ENCODE measurements at places on chromosomes 1 and 21.

- DNase-seq, result no peak
Observed at GRCh38 chr1:212328248-212328647, 43.0 kb downstream of the PPP2R5A start.

- no peak for DNase-seq
Observed at GRCh38 chr1:34686531-34686930, 68.3 kb upstream of the GJB5 start.

DNA sequence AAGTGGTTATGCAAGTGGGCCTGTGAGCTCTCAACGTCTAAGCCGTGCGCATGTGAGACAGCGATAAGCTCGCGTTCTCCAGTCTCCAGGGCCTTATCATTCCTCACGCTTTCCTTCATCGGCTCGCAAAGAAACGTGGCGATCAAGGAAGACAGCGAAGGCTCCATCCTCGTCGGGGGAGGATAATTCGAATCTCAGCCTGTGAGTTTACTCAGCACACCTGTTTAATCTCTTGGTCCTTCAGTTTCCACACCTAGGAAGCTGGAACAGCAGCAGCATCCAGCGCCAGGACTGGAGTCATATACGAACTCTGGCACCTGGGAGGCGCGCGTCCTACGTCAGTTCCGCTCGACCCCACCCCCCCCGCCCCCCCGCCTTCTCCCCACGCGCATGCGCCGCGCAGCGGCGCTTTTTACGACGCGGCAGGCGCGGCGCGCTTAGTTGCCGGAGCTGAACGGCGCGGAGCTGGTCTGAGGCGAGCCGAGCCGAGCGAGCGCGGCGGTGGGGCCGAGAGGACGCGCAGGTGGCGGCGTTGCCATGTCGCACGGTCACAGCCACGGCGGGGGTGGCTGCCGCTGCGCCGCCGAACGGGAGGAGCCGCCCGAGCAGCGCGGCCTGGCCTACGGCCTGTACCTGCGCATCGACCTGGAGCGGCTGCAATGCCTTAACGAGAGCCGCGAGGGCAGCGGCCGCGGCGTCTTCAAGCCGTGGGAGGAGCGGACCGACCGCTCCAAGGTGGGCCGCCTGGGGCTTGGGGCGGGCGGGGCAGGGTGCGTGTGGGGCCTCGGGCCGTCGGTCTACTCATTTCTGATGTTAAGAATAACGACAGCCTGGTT, at the start of gene PITHD1:
TSS of gene PITHD1 (plus strand) at position 440 of the 836 bp plus-strand sequence. CDS start at position 538, 98 bp downstream.
- DNase-seq, result peak; percentile 65

DNA sequence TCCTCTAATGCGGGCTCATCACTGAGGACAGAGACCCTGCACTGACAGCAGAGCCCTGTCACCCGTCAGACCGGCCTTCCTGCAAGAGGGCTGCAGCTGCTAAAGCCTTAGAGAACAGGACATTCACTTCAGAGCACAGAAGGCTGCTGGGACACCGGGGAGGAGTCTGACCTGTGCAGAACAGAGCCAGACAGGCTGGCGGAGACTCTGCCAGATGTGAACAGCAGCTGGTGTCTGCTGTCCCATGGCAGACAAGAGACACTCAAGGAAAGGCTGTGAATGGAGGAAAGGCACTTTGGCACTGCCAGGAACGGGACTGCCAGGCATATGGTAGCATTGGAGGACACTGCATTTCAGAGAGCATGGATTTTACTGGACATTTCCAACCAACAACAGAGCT, 21.4 kb downstream of the MRAP start:
- no peak for DNase-seq

DNA sequence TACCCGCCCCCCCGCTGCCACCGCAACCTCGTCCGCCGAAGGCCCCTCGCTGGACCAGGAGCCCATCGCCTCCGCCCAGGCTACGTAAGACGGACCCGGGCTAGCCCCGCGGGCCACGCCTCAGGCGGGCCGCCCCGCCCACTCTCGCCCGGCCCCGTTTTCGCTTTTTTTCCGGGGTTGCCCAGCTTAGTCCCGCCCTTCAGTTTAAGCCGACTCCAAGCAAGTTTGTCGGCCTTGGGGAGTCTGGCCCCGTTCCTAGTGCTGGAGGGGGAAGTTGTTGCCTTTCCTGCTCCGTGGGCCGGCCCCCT, 3.0 kb downstream of the RUSC1 start:
- peak; percentile 70 for DNase-seq

- DNase-seq, result no peak
Observed at GRCh38 chr1:188719735-188720134, 1757.9 kb downstream of the BRINP3 start.

GRCh38 chr1:85629532-85629920, 49.0 kb downstream of the CCN1 start:
- no peak for DNase-seq

- no peak for DNase-seq
Observed at GRCh38 chr1:24505816-24506215, 3.2 kb downstream of the RCAN3 start.

DNA sequence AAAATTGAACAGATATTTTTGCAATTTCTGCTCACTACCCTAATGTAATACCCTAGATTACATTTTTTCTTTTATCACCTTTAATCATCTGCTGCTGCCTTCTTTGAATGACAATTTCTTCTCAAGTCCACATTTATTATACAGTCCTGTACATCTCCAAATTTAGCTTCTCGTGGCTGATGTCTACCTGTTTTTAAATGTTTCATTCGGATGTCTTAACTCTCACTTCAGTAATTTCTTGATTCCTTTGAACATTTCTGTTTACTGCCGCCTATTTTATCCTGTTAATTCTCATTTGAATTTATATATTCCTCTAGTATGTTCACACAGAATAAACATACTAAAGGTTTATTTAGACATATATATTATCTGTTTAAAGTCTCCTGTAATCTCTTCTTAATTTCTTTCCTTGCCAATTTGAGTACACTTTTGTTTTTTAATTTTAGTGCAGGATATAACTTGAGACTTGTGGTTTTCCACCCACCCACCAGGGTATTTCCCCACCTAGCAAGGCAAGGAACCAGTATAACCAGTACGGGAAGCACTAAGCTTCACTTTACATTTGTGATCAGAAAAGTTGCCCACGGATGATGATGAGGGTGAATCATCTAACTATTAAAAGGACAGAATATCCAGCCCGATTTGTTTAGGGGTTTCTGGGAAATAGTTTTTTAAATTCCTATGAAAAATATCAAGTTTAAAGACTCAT, 12.7 kb downstream of the INSL5 start:
- DNase-seq, result peak; percentile 67

- DNase-seq, result no peak
Observed at GRCh38 chr1:152442301-152442700, 28.2 kb upstream of the CRNN start.

DNA sequence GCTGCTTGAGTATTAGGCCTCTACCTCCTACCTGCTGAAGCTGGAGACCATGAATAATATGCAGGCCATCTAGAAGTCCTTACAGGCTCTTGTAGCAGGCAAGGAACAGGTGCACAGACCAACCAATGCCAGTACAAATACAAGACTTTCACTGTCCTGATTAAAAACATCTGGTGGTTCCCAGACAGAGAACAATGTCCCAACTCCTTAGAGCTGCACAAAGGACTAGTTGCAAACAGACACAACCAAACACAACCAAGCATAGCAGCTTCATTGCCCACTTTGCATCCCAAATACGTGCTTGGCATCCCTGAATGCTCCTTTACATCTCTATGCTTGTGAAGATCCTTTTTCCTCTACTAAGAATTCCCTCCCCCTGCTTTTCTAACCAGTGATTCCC, 98.1 kb upstream of the CXADR start:
- no peak for DNase-seq

- DNase-seq, result no peak
Observed at GRCh38 chr1:157438146-157438545, 114.2 kb downstream of the FCRL5 start.

DNA sequence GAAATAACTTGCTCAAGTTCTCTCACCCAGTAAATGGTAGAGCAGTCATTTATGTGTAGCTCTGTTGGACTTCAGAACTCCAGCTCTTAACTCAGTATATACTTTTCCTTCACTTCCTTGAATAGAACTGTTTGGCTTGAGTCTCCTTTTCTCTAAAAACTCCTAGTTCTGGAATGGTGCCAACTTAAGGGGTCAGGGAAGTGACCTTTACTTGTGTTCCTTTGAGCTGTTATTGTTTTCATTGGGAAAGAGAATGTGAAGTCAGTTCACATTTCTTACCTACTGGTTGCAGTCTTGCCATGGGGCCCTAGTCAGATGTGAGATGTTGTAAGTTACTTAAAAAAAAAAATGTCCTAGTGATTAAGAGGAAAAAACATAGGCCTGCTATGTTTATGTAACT, 77.0 kb upstream of the MACF1 start:
- no peak for DNase-seq

GRCh38 chr1:58346036-58346355, 200.5 kb downstream of the OMA1 start:
- DNase-seq, result no peak

DNA sequence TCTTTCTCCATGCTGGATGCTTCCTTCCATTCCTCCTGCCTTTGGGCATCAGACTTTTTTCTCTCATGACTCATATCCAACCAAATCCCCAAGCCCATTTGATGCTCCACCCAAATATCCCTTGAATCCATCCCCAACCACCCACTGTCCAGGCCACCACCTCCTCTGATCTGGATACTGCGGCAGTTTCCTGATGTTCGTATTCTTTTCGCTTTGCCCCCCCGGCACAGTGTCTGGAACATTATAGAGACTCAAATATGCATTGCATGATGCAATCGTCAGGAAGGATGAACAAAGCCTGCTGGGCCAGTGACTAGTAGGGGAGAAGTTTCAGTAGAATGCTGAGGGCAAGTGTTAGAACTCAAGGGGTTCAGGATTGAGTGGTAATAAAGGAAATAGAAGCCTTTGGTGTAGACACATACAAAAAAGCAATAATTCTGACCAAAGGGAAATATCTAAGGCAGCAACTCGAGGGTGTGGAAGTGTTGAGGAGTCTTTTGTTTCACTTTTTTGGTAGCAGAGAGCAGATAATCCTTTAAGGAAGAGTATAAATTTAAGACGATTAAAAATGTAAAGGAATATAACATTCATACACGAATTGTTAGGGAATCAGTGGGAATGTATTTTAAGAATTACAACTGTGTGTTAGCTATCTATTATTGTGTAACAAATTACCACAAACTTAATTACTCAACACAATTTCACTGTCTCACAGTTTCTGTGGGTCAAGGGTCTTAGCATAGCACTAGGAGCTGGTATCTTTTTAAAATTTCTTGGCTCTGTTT, 7.5 kb downstream of the S100A11 start:
- DNase-seq, result no peak

GRCh38 chr1:193185211-193185610, 1.2 kb downstream of the B3GALT2 start:
- no peak for DNase-seq

DNA sequence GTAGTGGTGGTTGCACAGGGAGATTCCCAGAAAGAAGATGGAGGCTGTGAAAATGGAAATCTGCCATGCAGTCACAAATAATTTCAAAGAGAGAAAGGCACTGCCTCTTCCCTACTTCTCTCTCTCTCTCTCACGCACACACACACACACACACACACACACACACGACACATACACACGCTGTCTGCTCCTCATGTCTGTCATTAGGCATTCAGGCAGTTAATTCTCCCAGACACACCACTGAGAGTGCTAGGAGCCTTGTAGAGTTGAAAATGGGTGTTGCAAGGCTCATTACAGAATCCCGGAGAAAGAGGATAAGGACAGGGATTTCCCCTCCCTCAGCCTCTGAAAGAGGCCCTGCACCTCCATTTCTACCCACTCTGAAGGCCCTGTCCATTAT, 47.8 kb upstream of the LRRN2 start:
- no peak for DNase-seq

DNA sequence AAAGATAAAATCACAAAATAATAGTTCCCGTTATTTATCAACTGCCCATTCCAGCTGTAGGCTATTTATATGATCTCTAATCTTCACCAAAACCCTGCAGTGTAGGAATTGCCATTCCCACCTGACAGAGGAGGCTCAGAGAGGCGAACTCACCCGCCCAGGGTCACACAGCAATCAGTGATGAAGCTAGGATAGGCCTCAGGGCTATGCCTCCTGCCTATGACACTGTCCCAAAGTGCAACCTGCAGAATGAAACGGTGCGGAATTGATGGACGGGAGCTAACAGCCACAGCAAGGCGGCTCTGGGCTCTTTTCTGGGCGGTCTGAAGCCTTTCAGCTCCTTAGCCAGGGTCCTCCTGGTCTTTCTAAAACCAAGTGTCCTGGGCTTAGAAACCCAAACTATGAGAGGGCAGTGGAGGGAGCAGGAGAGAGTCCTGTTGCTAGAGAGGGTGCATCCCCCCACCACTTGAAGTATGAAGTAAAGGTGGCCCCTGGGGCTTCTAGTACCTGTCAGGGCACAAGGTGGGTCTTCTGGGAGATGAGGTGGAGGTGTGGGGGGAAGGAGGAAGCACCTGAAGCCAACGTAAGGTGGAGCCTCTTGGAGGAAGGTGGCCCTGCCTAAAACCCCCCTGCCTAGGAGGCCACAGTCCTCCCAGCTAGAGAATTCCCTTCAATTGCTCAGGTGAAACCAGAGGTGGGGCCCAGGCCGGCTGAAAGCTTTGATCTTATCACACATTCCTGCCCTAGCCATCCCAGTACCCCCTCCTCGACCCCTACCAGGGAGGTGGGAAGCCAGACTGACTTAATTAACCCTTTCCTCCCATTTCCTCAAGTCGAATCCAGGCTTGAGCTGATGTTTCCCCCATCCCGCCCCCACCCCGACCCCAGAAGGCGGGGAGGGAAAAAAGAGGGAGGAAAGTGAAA, 14.8 kb downstream of the HSPG2 start:
- DNase-seq, result no peak

DNA sequence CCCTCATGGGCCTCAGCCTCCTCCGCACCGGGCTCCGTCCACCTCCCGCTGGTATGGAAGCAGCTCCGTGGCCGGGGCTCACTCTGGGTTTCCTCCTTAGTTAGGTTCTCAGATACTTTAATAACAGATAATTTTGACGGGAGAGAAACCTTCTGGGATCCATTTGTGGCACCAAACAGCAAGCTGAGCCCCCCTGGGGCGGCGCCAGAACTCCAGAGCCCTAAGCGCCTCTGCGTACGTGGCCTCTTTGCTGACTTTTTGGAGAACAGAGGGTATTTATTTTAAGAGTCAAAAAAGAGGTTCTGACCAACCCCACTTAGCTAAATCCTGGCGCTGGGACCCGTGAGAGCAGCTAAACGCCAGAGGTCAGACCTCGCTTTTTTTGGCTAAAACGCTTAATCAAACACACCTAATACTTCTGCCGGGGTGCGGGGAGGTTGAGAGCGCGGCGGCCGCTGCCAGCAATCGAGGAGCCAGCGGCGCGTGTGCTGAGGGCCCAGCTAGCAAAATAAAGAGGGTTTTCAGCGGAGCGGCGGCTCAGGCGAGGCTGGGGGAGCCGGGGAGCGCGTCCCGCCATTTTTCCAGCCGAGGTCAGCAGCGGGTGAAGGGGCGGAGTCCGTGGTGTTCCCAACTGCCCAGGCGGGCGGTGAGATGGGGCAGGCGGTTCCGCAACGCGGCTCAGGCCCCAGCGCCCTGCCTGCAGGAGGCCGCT, 171.7 kb downstream of the PRDM16 start:
- DNase-seq, result no peak

- DNase-seq, result no peak
Observed at GRCh38 chr1:232306269-232306961, 323.5 kb downstream of the SIPA1L2 start.

DNA sequence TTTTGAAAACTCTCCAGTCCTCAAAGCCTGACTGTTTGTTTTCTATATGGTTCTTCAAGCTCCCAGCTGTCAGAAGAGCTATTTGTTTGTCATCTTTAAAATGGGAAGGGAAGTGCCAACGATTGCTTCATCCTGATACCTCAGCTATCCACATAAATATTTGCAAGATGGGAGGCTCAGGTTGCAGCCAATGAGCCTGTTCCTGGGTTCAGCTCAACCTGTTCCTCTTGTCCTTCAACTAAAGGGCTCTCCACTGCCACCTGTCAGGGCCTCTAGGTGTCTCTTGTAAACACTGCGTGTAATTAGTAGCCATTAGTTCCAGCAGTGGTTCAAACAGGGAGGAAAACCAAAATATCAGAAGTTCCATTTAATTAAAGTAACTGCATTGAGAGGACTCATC, 445.1 kb downstream of the AJAP1 start:
- no peak for DNase-seq

All from activated CD4-positive, alpha-beta T cell treated with anti-CD3 and anti-CD28 coated beads for 4 hours (primary cell).